ENCODE measurements at places on chromosomes 4 and X. TPM values are rescaled to one million over a fixed set of nuclear protein-coding genes. Genes with fewer than 3 reads are reported as not detected.

Gene BRS3
- total RNA-seq: not detected

Gene PLAC8
- 0.48 TPM for total RNA-seq

Gene CPE
- total RNA-seq: 65.2 TPM

Gene NLGN4X
- total RNA-seq: not detected

Gene RASSF6
- 3.9 TPM for total RNA-seq

Gene ERCC6L
- 0.48 TPM for total RNA-seq

Gene TADA2B
- total RNA-seq: 12.0 TPM

Gene FAM9B
- not detected for total RNA-seq

Gene F11
- total RNA-seq: not detected

Gene FAM9C
- total RNA-seq: not detected

Gene GPRIN3
- under 0.01 TPM for total RNA-seq

Gene MSX1
- not detected for total RNA-seq

Gene BEND4
- total RNA-seq: under 0.01 TPM

Gene PNMA5
- not detected for total RNA-seq

Gene IL13RA1
- total RNA-seq: 29.6 TPM

Gene MAB21L2
- not detected for total RNA-seq

Gene ASB5
- 0.24 TPM for total RNA-seq

Gene DKK2
- under 0.01 TPM for total RNA-seq

Gene SSX2B
- not detected for total RNA-seq

Gene ATP11C
- total RNA-seq: 19.3 TPM

Gene FBXL5
- total RNA-seq: 138 TPM

Gene ATP2B3
- total RNA-seq: not detected

Gene TCP11X2
- not detected for total RNA-seq

Gene DIPK2B
- under 0.01 TPM for total RNA-seq

Gene TMEM271
- total RNA-seq: not detected

Gene PRSS48
- total RNA-seq: not detected

Gene WDR17
- 0.48 TPM for total RNA-seq

Gene SMIM10L2A
- total RNA-seq: 5.5 TPM

Gene HTRA3
- not detected for total RNA-seq

Gene HMX1
- not detected for total RNA-seq

Gene HEPH
- not detected for total RNA-seq

Gene NXF2
- total RNA-seq: not detected

Gene USP26
- not detected for total RNA-seq

Gene TLR8
- total RNA-seq: not detected

Gene UNC5C
- total RNA-seq: not detected

Gene RPS3A
- 3,398 TPM for total RNA-seq

Gene CFP
- total RNA-seq: not detected

Measured in tracheal epithelial cell (primary cell).